DMS79 (cell line): ENCODE measurements at places on chromosomes 11 and 22.

- no peak for DNase-seq
Observed at GRCh38 chr11:84137505-84137904, 851.3 kb upstream of the CCDC90B start.

DNA sequence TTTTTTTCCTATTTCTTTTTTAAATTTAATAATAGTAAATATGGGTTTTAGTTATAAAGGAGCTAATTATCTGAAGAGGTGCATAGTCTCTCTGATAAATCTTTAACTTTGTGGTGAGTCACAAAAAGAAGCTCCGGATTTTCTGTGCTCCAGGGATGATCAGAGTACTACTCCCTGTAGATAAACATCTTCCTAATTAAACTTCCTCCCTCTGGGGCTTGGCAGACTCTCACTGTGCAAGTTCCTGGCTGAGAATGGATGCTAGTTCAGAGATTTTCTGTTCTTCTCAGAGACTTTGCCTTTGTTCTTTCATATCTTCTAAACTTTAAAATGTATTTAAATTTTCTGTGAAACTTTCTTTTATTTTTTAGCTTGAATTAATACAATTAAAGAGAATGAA lies at the start of gene OR10G7:
TSS of gene OR10G7 (minus strand) at position 72 of the 400 bp plus-strand sequence. CDS start 2,324 bp downstream, outside the sequence.
- DNase-seq: no peak

- no peak for DNase-seq
Observed at GRCh38 chr11:14376920-14377319, 17.9 kb upstream of the RRAS2 start.

GRCh38 chr11:70092959-70093715 lies 15.0 kb downstream of the ANO1 start:
- DNase-seq: no peak

GRCh38 chr22:23470811-23471389 lies 109.2 kb downstream of the IGLL1 start:
- DNase-seq: no peak

- DNase-seq: no peak
Observed at GRCh38 chr11:128616161-128616560, 28.8 kb upstream of the ETS1 start.

DNA sequence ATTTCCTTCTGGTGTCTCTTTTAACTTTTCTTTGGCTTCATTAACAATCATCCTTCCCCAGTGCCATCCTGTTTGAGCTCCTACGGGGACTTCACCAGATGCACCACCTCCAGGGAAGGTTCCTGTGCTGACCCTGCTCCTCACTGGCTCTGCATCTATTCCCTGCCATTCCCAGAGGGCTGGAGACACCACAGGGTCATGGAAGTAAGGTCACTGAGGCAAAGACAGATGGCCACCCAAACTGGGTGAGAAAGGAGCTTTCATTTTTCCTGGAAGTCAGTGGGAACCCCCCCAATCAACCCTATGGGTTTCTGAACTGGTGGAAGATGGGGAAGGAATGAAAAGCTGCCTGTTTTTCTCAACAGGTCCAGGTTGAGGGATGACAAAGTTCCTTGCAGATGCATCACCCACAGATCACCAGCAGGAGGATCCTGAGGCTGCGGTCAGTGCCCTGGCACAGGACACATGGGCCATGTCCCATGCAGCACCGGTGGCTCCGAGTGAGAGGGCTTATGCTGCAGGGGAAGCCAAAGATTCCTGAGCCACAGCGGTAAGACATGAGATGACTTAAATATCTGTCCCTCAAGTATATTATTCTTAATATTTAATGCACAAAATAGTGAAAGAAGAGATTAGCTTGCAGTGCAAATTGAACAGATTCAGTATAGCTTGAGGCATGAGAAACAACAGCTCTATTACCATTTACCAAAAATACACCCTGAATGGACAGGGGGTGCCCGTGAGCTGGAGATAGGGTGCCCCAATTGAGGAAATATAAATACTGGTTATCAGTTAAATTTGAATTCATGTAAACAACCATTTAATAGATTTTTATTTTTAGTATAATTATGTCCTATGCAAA lies 73.0 kb upstream of the VPREB1 start:
- no peak for DNase-seq

- no peak for DNase-seq
Observed at GRCh38 chr11:26841818-26842473, 120.1 kb upstream of the SLC5A12 start.

GRCh38 chr11:14290422-14290821 lies 68.6 kb downstream of the RRAS2 start:
- no peak for DNase-seq

- DNase-seq: no peak
Observed at GRCh38 chr11:80638296-80638695, 1197.5 kb upstream of the TENM4 start.

DNA sequence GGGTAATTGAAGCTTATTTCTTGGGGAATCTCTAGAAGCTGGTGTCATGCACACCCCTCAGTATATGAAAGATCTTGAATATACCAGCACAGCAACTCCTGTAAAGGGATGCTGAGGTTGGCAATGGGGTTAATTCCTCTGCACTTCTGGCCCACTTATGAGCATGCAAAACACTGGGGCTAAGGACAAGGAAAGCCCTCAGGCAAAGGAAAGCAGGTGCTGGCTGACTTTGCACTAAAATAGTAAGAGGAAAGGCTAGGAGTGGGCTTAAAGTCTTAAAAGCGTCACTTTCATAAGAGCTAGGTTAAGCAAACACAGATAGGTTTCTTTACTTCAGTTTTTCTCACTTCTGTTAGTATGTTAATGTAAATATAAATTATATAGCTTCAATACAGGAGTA lies 572.6 kb upstream of the LUZP2 start:
- DNase-seq: no peak

DNA sequence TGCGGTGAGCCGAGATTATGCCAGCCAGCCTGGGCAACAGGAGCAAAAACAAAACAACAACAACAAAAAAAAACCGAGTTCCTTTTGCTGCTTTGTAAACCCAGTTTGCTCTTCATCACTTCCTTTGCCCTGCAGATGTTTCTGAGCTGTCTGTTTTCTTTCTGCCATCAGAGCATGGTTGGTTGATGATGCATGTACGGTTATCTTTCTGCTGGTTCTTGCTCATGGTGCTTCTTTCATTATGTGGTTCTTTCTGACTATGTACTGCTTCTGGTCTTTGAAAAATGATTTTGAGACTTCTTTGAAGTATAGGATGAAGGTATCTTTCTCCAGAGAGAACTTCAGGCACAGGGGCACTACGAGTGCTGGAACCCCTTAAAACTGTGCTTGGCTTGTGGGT lies 13.2 kb downstream of the TANGO2 start:
- DNase-seq: no peak

DNA sequence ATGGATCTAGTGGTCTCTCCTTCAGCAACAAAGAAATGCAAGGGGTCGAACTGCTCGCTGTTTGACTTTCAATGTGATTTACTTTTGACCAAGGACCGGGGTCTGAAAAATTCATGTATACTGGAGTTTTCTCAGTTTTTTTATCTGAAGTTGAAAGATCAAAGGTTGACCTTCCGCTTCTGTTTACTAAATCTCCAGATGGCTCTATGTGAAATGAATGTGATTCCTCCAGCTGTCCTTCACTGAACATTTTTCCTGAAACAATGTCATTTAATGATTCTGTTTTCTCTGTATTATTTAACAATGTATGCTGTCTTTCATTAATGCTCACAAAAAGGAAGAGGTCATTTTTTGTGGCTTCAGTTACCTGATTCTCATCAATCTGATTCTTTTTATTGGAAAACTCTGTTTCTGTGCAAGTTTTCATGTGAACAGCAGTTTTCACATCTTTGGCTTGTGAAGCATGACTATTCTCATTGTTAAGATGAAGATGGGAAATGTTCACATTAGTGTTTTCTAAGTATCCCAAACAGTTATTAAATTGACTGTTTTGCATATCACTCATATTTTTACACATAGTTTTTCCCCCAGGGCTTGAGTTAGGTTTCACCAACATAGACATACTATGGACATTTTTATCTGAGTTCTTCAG lies 30.0 kb downstream of the EIF3M start:
- no peak for DNase-seq
